Motor neuron (in vitro differentiated cells): ENCODE measurements at places on chromosomes 5 and 9.

- peak; percentile 39 for ATAC-seq
Measured at GRCh38 chr5:68261569-68262065, 46.1 kb downstream of the PIK3R1 start.

- peak; percentile 80 for ATAC-seq
Measured at GRCh38 chr9:27572918-27573633, at the start of gene C9orf72. Gene C9orf72, minus strand, starts transcription at chr9:27573481. Its CDS starts 6,361 bp downstream, at chr9:27567120.

DNA sequence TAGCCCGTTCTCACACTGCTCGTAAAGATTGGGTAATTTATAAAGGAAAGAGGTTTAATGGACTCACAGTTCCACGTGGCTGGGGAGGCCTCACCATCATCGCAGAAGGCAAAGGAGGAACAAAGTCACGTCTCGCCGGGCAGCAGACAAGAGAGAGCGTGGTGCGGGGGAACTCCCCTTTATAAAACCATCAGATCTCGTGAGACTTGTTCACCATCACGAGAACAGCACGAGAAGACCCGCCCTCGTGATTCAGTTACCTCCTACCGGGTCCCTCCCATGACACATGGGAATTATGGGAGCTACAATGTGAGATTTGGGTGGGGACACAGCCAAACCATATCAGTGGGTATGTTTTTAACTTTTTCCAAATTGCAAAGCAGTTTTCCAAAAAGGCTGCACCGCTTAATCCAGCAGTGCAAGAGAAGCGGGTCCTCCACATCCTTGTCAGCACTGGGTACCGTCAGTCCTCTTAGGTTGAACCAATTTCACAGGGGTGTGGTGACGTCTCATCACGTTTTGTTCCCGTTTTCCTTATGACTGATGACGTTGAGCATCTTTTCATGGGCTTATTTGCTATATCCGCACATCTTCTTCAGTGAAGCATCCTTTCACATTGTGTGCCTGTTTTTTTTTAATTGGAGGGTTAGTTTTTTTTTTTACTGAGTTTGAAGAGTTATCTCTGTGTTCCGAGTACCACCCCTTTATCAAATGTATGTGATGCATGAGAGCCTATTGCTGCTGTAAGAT is 8.0 kb upstream of the FCN2 start:
- ATAC-seq: no peak

- no peak for ATAC-seq
Measured at GRCh38 chr5:146851133-146851532, 27.4 kb downstream of the PPP2R2B start.

DNA sequence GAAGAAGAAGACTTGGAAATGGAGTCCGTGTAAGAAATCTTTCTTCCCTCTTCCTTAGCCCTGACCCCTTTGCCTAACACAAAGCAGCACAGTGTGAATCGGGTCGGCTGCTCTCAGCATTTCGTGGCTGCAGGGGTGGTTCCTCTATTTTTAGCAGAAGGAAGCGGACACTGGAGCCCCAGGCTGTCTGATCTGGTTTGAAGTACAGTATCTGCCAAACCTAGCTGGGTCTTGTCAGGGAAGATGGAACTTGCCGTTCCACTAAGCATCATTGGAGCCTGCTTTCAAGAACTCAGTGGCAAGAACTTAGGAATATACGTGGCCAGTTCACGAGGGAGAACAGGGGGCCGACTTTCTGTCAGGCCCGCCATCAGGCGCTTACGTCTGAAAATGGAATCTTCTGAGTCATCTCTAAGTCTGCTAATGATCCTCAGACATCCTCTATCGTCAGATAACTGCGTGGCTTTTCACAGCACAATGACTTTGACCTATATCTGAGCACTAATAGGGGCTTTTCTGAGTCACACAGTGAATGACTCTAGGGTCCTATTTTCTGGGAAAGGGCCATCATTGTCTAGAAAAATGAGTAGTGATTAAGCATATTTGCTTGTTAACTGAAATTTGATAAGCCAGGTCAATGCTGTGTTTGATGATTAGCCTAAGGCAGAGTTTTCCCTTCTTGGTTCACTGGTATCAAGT is 43.3 kb upstream of the NCS1 start:
- ATAC-seq: peak; percentile 88

DNA sequence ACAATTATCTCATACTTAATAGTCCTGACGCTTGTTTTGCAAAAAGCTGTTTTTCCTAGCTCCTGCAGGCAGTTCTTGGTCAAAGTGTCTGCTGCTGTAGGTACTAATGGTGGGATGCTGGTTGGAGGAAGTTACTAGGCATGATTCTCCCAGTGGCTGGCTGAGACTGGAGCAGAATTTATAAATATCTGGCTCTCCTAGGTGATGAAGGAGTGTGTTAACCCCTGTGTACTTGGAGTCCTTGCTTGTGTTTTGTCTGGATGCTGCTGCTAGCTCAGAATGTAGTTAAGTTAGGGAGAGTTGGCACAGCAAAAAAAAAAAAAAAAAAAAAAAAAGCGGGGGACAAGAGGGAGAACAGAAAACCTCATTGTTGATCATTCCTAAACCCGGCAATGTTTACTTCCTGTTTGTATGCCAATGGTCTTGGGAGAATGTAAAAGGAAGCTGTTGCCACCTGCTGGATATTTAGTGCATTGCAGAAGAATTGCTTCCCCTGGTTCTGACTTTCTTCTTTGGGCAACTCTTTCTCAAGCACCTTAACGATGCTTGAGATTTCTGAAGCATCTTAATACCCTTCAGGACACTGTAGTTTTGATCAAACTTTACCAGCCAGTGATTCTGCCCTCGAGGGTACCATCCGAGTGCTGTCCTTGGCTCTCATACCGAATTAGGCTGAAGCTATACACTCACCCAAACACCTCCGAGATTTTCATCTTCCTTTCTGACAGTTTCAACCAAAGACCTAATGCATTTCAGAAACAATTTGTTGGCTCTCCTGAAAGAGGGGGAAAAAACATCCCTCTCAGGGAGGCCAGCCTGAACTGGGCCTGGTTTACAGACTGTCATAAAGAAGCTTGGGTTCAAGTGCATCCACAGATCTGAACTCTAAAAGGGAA is 71.7 kb upstream of the WWC1 start:
- peak; percentile 91 for ATAC-seq

GRCh38 chr9:6543204-6543603 is 102.3 kb downstream of the GLDC start:
- peak; percentile 20 for ATAC-seq

DNA sequence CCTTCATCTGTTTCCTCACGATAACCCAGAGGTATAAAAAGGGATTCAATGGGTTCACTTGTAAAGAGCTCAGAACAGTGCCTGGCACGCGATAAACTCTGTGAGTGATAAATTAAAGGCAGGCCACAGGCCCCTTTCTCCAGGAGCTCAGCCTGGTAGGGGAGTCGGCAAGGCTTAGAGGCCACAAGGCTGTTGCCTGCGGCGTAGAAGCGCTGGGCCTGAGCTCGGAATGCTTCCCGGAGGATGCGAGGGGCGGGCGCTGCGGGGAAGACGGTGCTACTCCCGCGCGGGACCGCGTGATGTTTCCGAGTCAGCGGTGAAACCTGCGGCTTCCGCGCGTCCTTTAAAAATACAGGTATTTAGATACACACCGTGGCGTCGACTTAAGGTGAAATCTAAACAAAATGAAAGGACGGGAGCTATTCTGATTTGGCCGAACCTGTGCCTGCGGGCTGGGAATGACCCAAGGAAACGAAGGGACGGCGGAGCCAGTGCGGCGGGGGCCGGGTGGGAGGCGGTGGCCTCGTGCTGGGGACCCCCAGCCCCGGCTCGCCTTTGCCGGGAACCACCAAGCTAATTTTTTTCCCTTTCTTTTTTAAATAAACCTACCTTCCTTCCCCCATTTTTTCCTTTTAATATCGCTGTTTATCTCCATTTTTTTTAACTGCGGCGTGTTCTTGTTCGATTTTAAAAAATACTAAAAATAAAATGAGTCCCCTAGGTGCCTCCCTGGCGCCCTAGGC is 6.2 kb downstream of the NKX2-5 start:
- ATAC-seq: peak; percentile 46

GRCh38 chr9:135139366-135139959 is 52.0 kb downstream of the OLFM1 start:
- no peak for ATAC-seq

GRCh38 chr9:92180002-92180400 is 64.8 kb upstream of the SPTLC1 start:
- no peak for ATAC-seq

- no peak for ATAC-seq
Measured at GRCh38 chr5:44862808-44863207, 54.1 kb downstream of the MRPS30 start.

DNA sequence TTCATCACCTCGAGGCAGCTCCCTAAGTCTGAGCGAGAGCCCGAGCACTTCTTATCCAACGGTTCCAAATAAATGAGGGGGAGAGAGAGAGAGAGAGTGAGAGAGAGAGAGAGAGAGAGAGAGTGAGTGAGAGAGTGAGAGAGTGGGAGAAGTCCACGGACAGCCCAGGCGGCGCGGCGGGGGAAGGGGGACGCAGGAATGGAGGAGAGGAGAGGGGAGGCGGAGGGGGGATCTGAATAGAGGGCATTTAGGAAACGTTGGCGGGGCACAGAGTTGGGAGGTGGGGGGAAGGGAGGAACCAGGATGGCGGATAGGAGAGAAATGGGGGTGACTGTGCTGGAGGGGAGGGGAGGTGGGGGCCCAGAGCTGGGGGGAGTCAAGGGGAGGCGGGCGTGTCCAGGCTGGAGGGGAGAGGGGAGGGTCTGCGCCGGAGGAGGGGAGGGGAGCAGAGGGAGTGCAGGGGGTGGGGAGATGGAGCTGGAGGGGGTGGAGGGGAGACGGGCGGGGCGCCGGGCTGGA is 398 bp upstream of the BASP1 start:
- ATAC-seq: peak; percentile 50

GRCh38 chr5:12330381-12330780 is 426.1 kb upstream of the CTNND2 start:
- ATAC-seq: no peak

DNA sequence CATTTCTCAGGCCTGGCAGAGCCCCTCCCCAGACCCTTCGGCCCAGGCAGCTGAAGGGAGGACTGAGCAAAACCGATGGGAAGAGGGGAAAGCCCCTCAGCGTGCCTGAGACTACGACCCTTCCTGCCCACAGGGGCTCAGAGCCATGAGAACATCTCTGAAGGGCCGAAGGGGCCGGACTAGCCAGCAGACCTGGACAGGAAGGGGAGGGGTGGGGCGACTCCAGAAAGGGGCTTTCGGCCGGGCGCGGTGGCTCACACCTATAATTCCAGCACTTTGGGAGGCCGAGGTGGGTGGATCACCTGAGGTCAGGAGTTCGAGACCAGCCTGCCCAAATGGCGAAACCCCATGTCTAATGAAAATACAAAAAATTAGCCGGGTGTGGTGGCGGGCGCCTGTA is 85.8 kb upstream of the PHYKPL start:
- no peak for ATAC-seq

DNA sequence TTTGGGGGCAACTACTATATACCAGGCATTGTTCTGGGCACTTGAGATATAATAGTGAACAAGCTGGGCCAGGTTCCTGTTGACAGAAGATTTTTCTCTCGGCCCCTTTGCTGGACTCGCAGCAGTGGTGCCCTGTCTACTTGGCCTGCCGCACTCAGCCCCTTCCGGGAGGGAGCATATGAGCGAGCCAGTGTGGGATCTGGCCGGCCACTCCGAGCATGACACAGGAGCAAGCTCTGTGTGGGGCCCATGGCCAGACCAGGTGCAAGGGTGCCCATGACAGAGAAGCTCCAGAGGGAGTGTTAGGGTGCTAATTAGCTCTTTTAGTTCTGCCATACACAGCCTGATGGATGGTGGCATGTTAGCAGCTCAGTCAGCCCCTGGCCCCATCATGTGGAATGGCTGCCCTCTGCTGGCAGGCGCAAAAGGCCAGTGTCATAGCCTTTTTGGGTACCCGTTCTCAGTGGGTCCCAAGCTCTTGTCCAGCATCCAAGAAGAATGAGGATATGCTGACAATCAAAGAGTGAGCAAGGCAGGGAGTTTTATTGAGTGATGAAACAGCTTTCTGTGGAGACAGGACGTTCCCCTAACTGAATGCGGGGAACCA is 9.3 kb upstream of the KIF4B start:
- ATAC-seq: no peak

DNA sequence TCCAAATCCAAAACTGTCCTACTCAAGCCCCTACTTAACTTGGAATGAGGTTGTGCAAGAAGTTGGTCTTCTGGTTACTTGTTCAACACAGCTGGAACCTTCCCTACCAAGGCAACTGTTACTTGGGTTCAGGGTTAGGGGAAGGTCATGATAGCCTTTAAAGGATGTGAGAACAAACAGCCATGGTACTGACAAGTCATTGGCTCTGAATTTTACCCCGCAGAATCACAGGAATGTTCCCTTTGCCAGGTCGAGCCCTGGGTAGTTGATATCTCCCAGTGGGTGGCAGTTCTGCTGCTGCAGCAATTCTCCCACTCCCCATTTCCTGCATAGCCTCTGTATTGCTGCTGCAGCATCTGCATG is 396.1 kb upstream of the MPDZ start:
- no peak for ATAC-seq

- no peak for ATAC-seq
Measured at GRCh38 chr5:147464211-147464610, 45.7 kb downstream of the DPYSL3 start.

DNA sequence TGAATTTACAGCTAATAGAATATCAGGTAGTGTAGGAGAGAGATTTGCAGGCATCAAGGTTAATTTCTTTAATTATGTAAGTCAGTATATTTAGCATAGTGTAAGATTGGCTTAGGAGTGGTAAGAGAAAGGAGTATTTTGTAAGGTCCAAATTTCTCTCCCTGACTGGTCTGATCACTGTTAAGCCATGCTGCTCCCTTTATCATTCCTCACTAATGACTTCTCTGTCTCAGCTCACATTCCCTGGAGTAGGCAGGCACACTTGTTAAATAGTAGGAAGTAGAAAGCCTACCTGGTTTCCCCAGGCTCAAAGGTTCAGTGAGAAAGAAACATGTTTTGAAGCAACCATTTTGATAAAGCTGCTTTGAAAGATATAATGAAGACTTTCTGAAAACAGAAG is 90.7 kb downstream of the SMIM15 start:
- ATAC-seq: no peak

DNA sequence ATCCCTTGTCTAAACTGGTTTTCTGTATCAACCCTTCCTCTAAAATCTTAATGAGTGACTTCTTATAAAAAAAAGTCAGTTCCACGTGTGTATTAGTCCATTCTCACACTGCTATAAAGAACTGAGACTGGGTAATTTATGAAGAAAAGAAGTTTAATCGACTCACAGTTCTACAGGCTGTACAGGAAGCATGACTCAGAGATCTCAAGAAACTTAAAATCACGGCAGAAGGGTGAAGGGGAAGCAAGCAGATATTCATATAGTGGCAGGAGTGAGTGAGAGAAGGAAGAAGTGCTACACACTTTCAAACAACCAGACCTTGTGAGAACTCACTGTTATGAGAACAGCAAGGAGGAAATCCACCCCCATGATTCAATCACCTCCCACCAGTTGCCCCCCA is 307.8 kb upstream of the ARRDC3 start:
- no peak for ATAC-seq
